ENCODE measurements at places on chromosomes 4 and X.

- peak; percentile 71 for DNase-seq
These were observed 45.5 kb downstream of the VGLL1 start for GRCh38 chrX:136577552-136577951.

DNA sequence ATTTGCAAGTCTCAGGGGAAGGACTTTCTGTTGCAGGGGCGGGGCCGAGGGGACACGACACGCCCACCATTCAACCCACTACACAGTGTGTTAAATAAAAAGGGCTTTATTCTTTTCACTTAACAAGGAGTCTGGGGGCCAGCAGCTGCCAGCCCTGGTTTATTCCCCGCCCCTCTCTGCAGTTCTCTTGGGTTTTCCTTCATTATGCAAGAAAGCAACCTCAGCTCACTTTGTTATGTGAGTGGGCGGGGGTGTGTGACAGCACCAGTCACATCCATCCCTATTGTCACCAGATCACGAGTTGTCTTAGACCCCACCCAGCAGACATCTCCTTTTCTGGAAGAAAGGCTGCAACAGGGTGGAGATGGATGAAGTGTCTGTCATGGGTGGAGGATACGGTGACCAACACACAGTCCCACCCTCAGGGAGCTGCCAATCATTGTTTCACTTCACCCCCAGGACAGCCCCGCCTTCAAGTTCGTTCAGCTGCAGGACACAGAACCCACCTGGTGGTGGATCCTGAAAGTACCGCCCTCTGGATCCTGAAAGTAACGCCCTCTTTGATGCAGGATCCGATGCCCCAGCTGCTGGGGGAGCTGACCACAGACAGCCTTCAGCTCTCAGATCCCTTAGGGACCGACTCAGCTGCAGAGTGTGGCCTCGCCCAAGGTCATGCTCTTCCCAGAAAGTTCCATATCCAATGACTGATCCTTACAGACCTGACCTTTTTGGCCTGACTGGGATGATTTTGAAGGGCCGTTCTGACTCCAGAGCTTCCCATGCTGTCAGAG, 79.6 kb downstream of the SMIM20 start:
- DNase-seq, result peak; percentile 24

DNA sequence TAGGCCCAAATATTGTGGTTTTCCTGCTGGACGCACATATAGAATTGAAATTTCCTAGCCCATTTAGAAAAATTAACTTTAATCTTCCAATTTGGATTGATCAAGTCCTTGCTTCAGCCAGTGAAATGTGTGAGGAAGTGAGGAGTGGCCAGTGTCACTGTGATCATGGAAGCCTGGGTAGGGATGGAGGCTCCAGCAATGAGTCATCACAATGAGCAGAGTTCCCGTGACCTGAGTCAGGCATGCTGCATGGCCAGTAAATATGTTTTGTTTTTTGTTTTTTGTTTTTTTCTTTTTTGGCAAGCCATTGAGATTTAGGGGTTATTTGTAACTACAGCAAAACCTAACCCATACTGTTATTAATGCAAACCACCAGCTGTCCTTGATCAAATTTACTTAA, 52.1 kb downstream of the IDS start:
- peak; percentile 70 for DNase-seq

GRCh38 chr4:153318696-153319320, 25.7 kb upstream of the MND1 start:
- DNase-seq, result peak; percentile 66

- DNase-seq, result no peak
These were observed 97.1 kb upstream of the USP9X start for GRCh38 chrX:40988100-40988499.

DNA sequence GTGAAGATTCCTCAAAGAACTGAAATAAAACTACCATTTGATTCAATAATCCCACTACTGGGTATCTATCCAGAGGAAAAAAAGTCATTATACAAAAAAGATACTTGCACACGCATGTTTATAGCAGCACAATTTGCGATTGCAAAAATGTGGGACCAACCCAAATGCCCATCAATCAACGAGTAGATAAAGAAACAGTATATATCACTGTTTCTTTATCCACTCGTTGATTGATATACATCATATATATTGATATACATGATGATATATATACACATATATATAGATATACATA, 13.6 kb upstream of the AFP start:
- DNase-seq, result no peak

DNA sequence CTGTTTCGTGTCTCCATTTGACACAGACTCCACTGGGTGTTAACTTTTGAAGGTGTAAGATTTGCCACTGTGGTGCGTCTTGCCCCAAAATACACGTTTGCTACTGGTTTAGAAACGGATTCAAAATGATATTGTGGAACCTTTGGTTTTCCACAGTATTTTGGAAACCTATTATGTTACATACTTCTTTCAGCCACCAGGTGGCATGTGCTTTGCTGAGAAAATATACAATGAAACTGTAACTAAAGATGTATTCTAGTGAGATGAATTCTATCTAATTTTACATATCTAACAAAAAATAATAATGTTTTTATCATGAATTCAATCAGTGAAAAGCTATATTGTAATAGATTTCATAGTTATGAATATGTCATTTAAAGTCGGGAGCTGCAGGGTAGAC, 28.4 kb upstream of the SLITRK4 start:
- DNase-seq, result peak; percentile 6

DNA sequence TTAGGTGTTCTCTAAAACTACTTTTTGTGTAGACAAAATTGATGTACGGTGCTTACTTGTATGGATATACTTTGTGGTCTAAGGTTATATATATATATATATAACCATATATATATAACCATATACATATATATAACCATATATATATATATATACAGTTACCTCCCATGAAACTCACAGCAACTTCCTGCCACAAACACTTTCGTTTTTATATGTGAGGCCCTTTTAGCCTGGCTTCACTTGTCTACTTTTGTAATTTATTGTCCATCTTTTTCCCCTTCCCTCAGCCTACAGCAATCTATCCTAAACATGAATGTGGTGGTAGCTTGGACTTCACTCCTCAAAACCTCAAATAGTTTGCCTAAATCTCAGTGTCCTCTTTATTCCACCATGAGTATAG, 72.8 kb upstream of the NPFFR2 start:
- no peak for DNase-seq

DNA sequence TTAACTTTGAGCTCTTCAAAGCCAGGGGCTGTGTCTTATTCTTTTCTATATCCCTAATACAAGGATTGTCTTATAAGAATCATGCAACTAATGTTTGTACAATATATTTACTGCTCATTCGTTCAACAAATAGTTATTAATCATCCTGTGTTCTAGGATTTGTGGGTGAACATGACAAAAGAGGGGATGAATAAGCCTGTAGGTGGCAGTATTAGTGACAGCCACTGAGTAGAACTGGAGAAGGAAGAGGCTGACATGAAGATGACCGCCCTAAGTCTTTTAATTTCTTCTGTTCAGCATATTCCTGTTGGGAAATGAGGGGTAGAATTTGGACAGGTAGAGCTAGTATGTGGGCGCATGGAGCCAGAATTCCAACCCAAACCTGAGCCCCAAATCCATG, 11.9 kb upstream of the LINC00632 start:
- DNase-seq, result no peak

DNA sequence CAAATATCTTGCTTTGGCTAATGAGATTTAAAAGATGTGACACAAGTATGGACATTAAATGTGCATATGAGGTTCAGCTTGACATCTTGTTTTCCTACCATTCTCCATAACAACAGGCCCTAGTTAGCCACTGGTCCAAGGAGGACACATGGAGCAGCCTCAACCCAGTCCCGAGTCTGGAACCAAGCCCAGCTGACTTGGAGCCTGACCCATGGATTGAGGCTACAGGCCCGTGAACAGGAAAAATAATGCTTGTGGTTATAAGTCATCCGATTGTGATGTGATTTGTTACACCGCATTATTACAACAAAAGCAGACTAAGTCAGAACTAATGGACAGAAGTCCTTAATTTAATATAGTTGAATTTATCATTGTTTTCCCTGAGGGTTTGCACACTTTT, 123.2 kb upstream of the BANK1 start:
- DNase-seq, result peak; percentile 27

- DNase-seq, result peak; percentile 30
These were observed 1364.4 kb downstream of the STIM2 start for GRCh38 chr4:28225050-28225449.

- no peak for DNase-seq
These were observed 1136.9 kb upstream of the PRKX start for GRCh38 chrX:4850312-4850711.

GRCh38 chrX:69618803-69619202, 2.9 kb downstream of the EDA start:
- peak; percentile 9 for DNase-seq

DNA sequence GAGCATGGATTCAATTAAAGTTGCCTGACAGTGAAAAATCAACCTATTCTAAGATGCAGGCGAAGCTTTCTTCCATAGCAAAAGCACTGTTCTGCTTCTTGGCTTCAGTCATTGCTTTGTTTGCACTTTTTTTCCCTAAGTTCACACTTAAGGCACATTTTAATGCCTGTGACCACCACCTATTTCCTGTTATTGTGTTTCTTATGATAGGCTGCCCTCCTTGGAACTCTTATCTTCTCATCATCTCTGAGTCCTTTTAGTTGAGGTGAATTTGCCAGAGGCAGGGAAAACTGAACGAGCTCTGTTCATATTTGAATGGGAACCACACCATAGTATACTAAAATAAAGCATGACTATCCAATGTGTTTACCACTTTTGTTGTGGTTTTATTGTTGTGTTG, 119.8 kb downstream of the SPCS3 start:
- no peak for DNase-seq

DNA sequence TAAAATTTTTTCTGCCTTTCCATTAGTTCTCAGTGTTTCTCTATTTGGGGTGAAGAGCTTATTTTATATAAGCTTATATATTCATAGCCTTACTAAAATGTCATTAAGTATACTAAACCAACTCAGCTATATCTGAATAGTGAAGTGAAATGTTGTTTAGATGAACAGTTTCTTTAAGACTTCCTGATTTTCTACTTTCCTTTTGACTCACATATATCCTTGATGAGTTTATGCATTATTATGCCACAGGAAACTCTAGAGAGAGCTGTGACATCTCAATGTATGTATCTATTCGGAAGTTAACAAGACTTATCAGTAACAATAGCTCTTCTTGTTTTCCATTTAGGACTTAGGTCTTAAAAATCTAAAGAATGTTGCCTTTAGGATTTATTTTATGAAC, 1491.8 kb upstream of the IGFBP7 start:
- no peak for DNase-seq

GRCh38 chrX:18797141-18797540, 89.7 kb downstream of the PPEF1 start:
- no peak for DNase-seq

DNA sequence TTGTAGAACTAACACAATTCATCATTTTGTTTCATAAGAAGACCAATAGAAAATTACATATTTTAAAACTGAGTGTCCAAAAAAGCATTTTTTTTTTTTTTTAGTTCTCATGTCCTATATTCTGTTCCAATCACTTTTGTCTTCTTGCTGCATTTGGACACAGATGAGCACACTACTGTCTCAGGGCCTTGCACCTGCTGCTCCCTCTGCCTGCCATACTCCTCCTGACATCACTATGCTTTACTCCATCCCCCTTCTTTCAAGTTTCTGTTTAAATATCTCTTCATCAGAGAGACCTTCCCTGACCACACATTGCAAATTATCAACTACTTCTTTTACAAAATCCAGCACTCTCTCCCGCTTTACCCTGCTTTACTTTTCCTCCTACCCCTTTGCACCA, 230.7 kb upstream of the GK2 start:
- DNase-seq, result no peak

GRCh38 chr4:105967058-105967658, 71.9 kb downstream of the NPNT start:
- no peak for DNase-seq

DNA sequence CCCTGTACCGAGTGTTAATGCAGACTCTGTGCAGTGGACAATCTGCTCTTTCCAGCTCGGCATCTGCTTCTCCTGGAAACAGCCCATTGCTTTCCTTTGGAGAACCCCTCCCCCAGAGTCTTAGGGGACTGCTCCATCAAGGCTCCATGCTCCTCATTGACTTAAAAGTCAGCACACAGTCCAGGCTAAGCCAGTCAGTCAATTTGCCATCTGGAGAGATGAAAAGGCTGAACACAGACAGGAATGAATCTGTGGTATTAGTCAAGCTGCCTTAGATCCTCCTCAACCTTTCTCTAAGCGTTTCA, 20.3 kb downstream of the ATP8A1 start:
- DNase-seq, result no peak

DNA sequence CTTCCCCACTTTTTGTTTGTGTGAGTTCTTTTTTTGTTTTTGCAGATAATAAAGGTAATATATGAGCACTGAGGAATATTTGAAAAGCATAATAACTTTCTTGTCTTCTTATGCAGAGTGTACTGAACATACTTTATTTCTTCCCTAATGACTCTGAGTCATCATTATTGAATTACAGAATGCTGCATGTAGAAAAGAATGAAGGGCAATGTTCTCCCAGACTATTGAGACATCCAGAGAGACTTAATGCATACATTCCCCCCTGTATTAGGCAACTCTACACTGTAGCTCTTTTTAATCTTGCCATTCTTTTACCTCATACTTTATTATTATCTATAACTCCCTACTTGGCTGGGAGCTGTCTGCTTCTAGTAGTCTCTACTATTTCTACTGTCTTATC, 240.5 kb upstream of the ANKRD50 start:
- DNase-seq, result peak; percentile 14

DNA sequence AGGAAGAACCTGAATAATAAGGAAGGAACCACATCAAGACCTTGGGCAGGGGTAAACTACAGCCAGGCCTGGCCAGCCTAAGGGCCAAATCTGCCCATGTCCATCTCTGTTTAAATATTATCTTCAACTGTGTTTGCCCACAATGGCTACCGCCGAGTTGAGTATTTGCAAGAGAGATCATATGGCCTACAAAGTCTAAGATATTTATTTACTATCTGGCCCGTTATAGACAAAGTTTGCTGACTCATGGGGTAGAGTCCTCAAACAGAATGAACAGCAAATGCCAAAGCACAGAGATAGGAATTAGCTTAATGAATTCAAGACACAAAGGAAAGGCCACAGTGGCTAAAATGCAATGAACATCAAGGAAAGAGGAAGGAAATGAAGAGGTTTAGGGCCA, 44.8 kb downstream of the RPS6KA3 start:
- DNase-seq, result no peak

DNA sequence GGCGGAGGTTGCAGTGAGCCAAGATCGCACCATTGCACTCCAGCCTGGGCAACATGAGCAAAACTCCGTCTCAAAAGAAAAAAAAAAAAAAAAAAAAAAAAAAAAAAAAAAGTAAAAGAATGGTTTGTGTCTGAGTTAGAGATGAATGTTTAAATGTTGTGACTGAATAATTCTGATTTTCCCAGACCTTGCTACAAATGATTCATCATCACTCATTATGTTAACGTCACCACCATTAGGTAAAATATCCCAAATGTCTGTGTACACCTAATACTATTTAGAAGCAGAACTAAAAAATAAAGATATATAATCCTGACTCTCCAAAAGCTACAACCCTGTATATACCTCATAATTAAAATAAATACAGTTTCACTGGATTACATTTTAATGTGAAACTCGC, 70.8 kb downstream of the HHIP start:
- DNase-seq, result no peak
